ENCODE measurements at places on chromosomes 4 and X.
A peak's percentile ranks its signal among the peaks of the same experiment; 100 is the strongest.

DNA sequence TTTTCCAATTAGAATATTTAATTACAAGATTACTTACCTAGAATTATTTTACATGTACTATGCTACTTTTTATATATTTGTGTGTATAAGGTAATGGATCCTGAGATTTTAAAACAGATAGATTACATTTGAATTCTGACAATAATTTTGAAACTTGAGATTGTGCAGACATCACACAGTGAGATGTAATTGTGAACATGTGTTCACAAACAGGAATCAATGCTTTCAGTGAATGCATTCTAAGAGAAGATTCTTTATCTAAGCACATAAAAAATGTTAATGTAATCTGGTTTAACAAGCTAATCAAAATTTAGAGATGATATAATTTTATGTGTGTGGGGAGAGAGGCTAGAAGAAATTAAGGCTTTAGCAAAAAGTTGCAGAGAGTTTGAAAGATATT, 1925.5 kb downstream of the ARAP2 start:
- no peak for DNase-seq

DNA sequence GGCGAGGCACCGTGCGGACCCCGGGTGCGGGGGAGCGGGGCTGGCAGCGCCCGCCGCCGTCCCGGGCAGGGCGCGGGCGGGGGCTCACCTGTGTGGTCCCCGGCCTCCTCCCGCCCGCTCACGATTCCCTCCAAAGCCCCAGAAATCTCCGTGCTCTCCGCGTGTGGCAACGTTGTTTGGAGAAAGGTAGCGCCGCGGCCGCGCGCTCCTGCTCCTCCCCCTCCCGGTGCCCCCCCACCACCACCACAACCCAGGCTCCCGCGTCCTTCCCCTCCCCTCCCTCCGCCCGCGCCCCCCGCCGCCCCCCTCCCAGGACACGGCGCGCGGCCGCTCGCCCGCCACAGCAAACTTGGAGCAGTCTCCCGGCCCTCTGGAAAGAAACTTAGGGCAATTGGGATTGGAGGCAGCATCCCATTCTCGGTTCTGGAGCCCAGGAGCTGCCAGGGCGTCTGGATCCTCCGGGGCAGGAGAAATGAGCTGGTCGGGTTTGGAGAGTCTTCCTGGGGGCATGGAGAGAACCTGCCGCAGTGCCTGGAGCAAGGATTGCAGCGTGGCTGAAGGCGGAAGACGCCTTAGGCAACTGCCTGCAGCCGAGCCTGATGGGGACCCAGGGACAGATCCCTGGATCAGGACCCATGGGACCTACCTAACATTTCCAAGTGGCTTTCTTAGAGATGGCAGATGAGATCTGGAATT, 855 bp downstream of the KLF3 start:
- peak; percentile 57 for DNase-seq

GRCh38 chr4:184745831-184746795, 12.2 kb upstream of the CENPU start:
- DNase-seq: peak; percentile 81

GRCh38 chrX:68827848-68828624, 785 bp upstream of the EFNB1 start:
- DNase-seq: peak; percentile 81

- no peak for DNase-seq
These were observed 192.2 kb downstream of the BCOR start for GRCh38 chrX:39905538-39905891.

DNA sequence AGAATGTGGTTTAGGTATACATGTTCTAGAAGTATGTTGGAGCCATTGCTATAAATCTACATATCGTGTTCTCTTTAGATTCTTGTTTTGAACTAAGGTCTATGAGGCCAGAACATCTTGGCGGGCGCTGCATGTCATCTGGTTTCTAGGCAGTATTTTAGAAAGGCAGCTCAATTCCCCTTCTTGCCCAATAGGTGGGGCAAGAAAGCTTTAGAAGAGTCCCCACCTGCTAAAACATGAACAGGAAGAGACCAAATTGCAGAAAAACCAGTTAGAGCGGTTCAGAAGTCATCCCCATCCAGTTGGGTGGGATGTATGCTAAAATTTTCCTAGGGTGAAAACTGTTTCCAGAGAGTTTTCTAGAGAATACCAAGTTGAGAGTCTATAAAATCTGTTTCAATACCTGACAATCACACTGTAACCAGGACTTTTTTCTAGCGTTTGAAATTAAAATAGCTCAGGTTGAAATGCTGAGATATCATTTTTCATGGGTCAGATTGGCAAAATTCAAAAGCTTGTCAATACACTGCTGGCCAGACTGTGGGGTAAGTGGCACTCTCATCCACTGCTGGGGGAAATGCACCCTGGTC, 17.5 kb upstream of the SH3KBP1 start:
- DNase-seq: peak; percentile 18

- no peak for DNase-seq
These were observed 30.8 kb upstream of the AFAP1 start for GRCh38 chr4:7970361-7970946.

DNA sequence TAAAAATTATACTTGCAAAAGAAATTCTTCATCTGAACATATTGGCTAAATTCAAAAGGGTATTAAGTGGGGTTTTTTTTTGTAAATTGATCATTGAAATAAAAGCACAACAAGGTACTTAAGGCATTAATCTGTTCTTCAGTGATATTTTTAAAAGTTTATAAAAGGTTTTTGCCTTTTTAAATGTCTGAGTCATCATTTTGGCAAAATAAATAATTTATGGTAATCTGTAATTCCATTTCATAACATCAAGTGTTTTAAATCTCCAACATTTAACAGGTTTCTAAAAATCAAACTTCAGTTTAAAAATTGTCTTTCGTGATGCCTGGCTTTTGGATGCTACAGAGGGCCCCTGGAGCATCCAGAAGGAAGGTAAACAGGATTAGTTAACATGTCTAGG, 27.4 kb downstream of the NLRP2B start:
- DNase-seq: no peak

DNA sequence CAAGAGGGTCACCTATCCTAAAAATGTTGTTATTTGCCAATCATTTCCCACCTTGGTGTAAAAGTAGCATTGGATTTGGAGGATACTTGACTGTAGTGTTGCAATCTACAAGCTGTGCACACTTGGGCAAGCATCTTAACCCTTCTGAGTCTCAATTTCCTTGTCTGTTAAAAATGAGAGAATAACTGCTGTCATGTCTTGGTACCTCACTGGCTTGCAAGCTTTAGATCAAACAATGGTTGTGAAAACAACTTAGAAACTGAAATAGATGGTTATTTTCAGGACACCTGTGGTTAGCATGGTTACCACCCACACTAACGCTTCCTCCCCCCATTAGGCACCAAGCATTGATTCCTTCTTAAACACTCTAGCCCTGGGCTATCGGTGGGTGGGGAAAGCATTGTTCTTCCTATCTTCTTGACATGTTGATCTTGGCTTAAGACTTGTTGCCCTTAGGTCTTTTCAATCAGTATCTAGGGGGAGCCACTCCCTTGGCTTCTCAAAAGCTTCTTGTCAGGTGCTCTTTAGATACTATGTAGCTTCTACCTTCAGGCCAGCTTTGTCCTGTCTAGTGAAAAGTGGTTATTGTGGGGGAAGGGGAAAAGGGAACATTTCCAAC, 10.6 kb upstream of the AMOT start:
- no peak for DNase-seq

- DNase-seq: no peak
These were observed 4.5 kb upstream of the SETD7 start for GRCh38 chr4:139560406-139561104.

GRCh38 chr4:140186651-140187315, 32.8 kb upstream of the MAML3 start:
- no peak for DNase-seq

DNA sequence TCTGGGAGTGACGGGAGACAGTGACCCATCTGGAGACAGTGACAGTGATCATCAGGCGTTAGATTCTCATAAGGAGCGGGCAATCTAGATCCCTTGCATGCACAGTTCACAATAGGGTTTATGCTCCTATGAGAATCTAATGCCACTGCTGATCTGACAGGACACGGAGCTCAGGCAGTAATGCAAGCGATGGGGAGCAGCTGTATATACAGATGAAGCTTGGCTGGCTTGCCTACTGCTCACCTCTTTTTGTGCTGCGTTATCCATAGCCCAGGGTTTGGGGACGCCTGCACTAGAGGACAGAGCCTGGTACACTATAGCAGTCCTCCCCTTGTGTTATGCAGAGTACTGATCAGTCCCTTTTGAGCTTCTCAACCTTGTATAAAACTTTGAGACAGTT, 23.5 kb downstream of the NFKB1 start:
- no peak for DNase-seq

DNA sequence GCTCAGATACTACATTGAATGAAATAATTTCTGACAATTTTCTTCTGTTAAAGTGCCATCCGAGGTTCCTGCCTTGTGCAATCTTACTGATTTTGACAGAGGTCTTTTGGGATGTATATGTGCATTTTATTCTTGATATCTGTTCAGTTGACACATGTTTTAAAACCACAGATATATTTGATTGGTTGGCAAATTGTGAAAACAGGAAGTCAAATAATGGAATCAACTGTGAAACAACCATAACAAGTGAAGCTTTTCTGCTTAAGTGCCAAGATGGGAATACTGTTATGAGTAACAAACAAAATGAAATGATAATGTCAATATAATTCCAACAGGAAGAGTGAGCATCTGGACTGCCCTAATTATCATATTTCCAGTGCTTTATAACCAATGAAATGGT, 84.9 kb upstream of the TET2 start:
- no peak for DNase-seq

GRCh38 chrX:23953908-23954269, 46.1 kb downstream of the CXorf58 start:
- DNase-seq: peak; percentile 1

GRCh38 chr4:80138551-80139538, 58.5 kb upstream of the PRDM8 start:
- DNase-seq: peak; percentile 61

DNA sequence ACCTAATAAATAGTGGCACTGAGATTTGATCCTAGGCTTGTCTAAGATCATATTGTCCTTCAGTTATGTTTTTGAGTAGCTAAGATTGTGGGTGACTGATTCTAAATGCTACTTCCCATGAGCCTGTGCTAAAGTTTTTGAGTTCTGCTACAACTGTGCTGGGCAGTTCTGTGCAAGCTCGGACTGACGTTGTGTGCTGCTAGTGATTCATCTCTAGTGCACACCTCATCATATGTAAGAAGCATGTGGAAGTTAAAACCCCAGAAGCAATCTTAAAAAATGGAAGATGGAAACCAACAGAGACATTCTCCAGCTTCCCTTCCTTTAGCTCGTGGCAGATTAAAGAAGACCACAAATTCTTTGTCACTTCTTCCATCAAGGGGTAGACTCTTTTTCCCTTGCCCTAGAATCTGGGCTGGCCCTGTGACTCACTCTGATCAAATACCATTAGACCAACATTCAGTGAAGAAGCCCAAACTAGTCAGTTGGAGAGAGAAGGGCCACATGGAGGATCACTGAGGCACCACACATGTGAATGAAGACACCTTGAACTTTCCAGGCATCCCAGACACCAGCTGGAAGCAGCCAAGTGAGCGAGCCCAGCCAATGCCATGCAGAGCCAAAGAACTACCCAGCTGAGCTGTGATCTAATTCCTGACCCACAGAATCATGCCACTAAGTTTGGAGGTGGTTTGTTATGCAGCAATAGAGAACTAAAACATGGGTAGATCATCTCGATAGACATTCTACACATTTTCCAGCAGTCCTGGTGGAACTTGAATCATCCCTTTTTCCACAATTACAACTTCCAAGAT, 16.8 kb downstream of the ARHGAP6 start:
- DNase-seq: no peak

- no peak for DNase-seq
These were observed 27.3 kb upstream of the TET2 start for GRCh38 chr4:105119356-105119755.

- DNase-seq: peak; percentile 32
These were observed 46.5 kb downstream of the CWH43 start for GRCh38 chr4:49032440-49033161.

Data from stimulated activated CD4-positive, alpha-beta T cell treated with anti-CD3 and anti-CD28 coated beads, Interleukin-15, amount 100 ng/mL, for 24 hours (primary cell).